NCI-H1048 (cell line): ENCODE measurements at places on chromosomes 4 and X.

DNA sequence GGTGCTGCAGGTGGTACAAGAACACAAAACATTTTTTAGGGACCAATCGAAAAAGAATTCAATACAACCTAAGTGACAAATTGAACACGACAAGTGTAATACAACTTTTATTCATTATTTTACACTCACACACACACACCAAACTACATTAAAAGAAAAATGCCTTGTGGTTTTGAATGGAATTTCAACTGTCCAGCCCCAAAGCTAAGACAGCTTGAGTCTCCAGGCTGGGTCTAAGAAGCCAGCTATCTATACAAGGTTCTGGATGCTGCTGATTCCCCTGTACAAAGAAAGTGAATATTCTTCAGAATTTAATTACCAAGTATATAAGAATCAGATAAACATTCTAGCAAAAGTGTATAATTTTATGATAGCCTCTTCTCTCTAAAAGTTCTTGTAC lies 118.2 kb downstream of the PPP3CA start:
- no peak for DNase-seq

GRCh38 chrX:71629467-71629866 lies 11.2 kb upstream of the CXCR3 start:
- DNase-seq, result no peak

DNA sequence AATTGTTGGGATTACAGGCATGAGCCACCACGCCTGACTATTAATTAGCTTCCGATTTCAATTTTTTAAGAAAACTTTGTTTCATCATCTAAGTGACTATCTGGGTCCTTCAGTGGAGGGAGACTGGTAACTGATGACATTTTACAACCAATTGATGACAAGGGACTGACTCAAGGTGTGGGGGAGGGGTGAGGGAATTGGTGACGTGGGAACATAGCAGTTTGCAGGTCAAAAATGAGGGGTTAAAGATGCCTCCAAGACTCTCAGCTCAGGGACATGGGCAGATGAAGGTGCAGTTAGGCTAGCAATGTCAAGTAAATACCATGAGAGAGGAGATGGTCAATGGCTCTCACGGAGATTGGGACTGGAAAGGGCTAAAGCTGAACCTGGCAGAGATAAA lies 5.7 kb upstream of the FAM9C start:
- no peak for DNase-seq

DNA sequence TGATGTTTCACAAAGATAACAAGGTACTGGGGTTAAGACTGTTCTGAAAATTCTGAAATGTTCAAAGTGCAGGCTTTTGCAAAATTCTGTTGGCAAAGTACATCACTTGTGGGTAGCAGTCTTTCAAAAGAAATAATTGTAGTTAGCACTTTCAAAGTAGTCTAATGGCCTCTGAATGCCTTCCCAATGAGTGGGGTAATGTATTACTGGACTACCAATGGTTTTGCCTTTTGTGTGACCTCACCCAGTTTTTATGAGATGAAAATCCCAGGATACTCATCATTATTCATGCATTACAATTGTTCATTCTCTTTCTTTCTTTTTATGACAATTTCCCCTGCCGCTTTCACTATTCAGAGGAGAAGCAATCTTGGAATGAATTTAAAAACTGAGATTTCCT lies 686.1 kb downstream of the GLUD2 start:
- DNase-seq, result no peak

GRCh38 chr4:22515145-22515887 lies 550 bp downstream of the ADGRA3 start:
- peak; percentile 39 for DNase-seq

- no peak for DNase-seq
Observed at GRCh38 chr4:119788349-119789266, 160.0 kb upstream of the PDE5A start.

GRCh38 chrX:100895365-100896075 lies 21.4 kb upstream of the NOX1 start:
- no peak for DNase-seq

DNA sequence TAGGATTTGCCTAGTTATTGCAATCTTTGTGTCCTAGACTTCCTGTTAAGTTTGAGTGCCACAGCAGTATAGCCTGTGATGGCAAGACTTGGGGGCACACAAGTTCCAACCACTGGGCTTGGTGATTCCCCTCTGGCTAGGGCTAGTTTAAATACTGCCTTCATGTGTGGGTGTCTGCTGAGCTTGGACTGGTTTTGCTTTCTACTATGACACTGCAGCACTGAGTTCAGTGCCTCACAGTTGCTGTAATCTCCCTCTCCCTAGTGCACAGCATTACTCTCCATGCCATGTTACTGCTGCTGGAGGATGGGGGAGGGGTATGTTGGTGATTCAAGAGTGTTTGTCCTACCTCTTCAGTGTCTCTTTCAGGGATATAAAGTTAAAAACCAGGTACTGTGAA lies 379.6 kb downstream of the IL15 start:
- no peak for DNase-seq

- DNase-seq, result no peak
Observed at GRCh38 chrX:18220786-18221185, at the start of gene BEND2. TSS of gene BEND2 (minus strand) at chrX:18220886. CDS start at chrX:18220750, 136 bp downstream.

DNA sequence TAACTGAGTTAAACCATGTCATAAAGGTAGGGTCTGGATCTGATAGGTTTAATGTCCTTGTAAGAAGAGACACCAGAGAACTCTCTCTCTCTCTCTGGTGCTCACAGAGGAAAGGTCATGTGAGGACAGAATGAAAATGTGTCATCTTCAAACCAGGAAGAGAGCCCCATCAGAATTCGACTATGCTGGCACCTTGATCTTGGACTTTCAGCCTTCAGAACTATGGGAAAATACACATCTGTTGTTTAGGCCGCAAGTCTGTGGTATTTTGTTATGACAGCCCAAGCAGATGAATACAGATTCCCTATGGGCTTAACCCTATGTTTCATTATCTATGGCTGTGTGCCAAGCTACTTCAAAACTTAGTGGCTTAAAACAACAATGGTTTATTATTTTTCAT lies 105.5 kb upstream of the DDIT4L start:
- no peak for DNase-seq

DNA sequence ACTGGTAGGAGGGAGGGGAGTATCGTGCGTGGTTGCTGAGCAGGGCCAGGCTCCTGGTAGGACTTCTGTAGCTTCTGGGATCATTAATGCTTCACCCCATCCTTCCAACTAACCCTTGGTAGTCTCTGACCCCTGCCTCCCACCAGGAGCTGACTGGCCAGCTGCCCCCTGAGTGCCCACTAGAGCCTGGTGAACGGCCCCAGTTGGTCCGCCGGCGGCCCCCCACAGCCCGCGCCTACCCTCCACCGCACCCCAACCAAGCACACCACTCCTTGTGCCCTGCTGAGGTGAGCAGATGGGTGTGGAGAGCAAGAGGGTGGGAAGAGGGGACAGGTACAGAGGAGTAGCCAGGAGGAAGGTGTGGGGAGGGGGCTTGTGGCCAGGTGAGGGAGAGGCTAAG lies 4.9 kb downstream of the CCDC120 start:
- no peak for DNase-seq

GRCh38 chrX:20224814-20225487 lies 41.8 kb downstream of the RPS6KA3 start:
- no peak for DNase-seq

DNA sequence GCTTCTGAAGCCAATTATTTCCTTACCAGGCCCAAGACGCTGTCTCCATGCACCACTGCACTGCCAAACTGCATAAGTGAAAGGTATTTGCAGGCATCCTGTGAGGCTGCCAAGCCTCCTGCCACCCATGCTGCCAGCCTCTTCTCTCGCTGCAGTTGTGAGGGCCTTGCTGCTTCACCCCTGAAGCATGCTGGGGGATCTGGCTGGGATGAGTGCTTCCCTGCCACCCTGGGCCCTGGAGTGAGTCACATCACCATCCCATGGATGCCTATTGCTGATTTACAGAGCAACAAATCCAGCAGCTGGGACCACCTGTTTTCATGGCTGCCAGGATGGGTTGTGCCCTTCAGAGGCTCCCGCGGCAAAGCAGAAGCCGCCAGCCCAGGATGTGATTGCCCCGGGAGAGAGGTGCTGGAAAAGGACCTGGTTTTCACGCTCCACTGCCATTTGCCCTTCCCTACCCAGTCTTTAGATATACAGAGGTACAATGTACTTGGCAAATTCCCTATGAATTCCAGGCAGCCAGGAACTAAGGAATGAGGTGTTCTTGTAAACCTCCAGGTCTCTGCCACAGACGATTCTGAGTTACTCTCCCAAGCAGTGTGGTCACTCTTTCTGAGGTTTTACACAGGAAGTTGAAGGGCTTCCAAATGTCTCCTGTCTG lies 41.5 kb upstream of the PTCHD1 start:
- DNase-seq, result no peak

DNA sequence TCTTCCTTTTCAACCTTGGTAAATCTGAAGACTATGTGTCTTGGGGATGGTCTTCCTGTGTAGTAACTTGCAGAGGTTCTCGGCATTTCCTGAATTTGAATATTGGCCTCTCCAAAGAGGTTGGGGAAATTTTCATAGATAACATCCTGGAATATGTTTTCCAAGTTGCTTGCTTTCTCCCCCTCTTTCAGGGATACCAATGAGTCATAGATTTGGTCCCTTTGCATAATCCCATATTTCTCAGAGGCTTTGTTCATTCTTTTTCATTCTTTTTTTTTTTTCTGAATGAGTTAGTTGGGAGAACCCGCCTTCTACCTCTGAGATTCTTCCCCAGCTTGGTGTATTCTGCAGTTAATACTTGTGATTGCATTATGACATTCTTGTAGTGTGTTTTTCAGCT lies 549.2 kb upstream of the AMOT start:
- no peak for DNase-seq

- no peak for DNase-seq
Observed at GRCh38 chr4:65600656-65601055, 69.6 kb downstream of the EPHA5 start.

DNA sequence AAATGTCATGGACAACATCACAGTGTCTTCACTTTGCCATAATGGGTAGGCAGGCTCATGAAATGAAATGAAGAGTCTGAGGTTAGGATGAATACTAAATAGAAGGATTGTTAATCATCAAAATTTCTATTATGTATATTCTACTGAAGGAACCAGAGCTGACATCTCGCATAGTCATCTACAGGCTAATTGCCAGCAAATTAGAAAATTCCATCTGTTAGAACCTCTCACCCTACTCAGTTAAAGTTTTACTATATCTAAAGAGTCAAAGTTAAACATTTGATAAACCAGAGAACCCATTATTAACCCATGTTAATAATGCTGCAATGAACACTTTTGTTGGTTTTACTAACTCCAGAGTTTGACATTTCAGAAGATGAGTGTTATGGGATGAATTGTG lies 114.6 kb downstream of the ARHGAP6 start:
- no peak for DNase-seq

GRCh38 chr4:180150818-180151217 lies 2092.4 kb upstream of the TENM3 start:
- DNase-seq, result no peak

- DNase-seq, result no peak
Observed at GRCh38 chr4:11901089-11901488, 472.4 kb upstream of the HS3ST1 start.

DNA sequence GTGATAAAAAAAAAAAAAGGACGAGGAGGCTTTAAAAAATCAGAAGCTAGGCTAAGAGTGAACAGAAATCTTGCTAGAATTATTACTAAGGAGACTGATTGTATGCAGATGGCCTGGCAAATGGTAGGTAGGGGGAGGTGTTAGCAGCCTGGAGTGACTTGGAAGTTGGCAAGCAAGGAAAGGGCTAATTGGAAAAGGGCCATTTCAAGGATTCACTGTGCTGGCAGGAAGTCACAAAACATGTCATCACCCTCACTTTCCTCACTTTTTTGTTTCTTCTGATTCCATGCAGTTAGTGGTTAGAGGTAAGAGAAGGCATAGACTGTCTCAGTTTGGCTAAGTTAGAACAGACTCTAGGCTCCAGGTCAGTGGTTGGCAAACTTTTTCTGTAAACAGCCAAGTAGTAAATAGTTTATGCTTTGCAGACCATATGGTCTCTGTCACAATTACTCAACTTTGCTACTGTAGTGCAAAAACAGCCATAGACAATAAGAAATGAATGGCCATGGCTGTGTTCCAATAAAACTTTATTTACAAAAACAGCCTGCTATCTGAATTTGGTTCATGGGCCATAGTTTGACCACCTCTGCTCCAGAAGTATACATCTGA lies 646.5 kb upstream of the ACTRT1 start:
- no peak for DNase-seq

DNA sequence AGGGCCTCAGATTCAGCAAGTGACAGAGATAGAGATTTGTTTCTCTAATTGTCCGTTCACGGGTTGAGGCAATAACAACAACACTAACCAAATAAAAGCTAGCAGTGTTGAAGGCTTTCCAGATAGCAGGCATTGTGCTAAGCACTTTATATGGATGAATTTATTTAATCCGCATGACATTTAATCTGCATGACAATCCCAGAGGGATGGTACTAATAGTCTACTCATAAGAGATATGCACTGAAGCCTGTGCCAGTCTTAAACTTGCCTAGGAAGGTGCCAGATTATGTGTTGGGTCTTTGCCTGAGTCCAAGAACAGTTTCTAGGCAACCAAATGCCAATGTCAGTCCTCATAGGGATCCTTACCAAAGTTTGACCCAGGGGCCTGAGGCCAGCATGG lies 37.7 kb upstream of the FAT1 start:
- no peak for DNase-seq

GRCh38 chrX:103063191-103063845 lies 653 bp downstream of the BEX1 start:
- DNase-seq, result no peak

- DNase-seq, result no peak
Observed at GRCh38 chr4:168550064-168550766, 53.4 kb downstream of the PALLD start.

DNA sequence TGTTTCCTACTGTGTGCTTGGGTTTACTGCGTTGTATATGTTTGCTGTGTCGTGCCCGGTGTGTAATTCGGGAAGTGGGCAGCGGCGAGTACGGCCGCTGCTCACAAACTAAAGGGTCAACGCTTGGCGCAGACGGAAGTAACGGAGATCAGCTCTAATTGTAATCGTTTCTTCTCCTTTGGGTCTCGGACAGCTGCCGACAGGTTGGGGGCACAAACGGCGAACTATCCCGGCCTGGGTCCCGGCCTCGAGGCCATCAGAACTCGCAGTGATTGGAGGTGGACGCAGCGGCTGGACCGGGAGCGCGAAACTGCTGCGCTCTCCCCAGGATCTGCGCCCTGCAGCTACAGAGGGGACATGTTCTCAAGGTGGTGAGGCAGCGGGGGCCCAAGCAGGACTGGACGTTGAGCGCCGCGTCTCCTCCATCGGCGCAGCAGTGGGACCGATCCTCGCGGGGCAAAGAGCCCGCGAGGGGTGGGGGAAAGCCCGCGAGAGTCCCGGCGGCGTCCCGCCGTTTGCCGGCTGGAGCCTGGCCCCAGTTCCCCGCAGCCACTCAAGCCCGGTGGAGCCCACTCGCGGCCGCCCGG lies 516 bp upstream of the ZIC3 start:
- DNase-seq, result no peak

DNA sequence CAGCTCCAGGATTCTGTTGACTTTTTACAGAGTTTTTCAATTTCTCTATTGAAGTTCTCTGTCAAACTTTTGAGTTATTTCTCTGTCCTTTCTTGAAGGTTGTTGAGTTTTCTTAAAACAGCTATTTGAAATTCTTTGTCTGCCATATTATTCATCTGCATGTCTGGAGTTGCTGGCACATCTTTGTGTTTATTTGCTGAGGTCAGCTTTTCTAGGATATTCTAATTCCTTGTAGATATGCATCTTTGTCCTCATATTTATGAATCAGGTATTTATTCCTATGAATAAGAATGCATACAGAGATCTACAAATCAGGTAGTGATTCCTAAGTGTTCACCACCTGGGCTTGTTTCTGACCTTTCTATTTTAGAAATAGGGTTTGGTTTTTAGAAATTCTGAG lies 546.4 kb downstream of the RAPGEF2 start:
- DNase-seq, result no peak

GRCh38 chr4:127000846-127001245 lies 631.9 kb upstream of the INTU start:
- DNase-seq, result no peak

GRCh38 chr4:179051206-179051605 lies 1609.0 kb upstream of the AGA start:
- no peak for DNase-seq
